ENCODE measurements at places on chromosomes 7 and 10. TPM values are rescaled to one million over a fixed set of nuclear protein-coding genes. Genes with fewer than 3 reads are reported as not detected.

FOXI2 gene
- total RNA-seq: not detected

NODAL gene
- total RNA-seq: 2.0 TPM

FFAR4 gene
- not detected for total RNA-seq

GPNMB gene
- 3.7 TPM for total RNA-seq

LRRC61 gene
- total RNA-seq: 13.5 TPM

DNA2 gene
- 39.1 TPM for total RNA-seq

PRF1 gene
- total RNA-seq: not detected

CTNNA3 gene
- total RNA-seq: 2.0 TPM

THSD7A gene
- 34.6 TPM for total RNA-seq

DKK1 gene
- total RNA-seq: 6.5 TPM

FZD8 gene
- 13.0 TPM for total RNA-seq

ZNF365 gene
- 22.0 TPM for total RNA-seq

ELFN1 gene
- 5.7 TPM for total RNA-seq

RPP30 gene
- total RNA-seq: 94.6 TPM

OGDHL gene
- 6.9 TPM for total RNA-seq

STAG3 gene
- 1.2 TPM for total RNA-seq

ABI1 gene
- total RNA-seq: 64.4 TPM

GDF10 gene
- 6.5 TPM for total RNA-seq

C10orf53 gene
- not detected for total RNA-seq

TSPAN33 gene
- 4.1 TPM for total RNA-seq

CWF19L1 gene
- total RNA-seq: 40.8 TPM

AGR2 gene
- 1.2 TPM for total RNA-seq

AFAP1L2 gene
- 6.1 TPM for total RNA-seq

PHKG1 gene
- 3.7 TPM for total RNA-seq

GPR15LG gene
- total RNA-seq: not detected

MPP7 gene
- 3.7 TPM for total RNA-seq

KIF5B gene
- total RNA-seq: 129 TPM

HOGA1 gene
- 0.41 TPM for total RNA-seq

GATA3 gene
- not detected for total RNA-seq

Measured in frontal cortex (tissue), 4 donors.